ENCODE measurements at places on chromosomes 6 and 20.

- DNase-seq: no peak
Observed at GRCh38 chr6:159114569-159114968, 54.6 kb upstream of the FNDC1 start.

DNA sequence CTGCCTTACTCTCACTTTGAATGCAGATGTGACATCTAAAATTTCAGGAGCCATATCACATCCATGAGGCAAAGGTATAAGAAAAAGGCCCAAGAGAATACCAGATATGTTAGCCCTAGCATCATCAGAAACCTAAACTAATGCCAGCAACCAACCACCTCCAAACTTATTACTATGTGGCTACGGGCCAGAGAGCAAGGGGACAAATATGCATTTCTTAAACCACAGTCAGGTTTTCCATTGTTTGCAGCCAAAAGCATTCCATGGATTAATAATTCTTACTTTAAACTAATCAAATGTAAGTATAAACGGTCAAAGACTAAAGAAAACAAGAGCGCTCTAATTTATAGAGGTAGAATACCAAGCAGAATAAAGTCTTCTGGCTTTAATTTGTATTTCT lies 84.7 kb downstream of the TASP1 start:
- peak; percentile 23 for DNase-seq

DNA sequence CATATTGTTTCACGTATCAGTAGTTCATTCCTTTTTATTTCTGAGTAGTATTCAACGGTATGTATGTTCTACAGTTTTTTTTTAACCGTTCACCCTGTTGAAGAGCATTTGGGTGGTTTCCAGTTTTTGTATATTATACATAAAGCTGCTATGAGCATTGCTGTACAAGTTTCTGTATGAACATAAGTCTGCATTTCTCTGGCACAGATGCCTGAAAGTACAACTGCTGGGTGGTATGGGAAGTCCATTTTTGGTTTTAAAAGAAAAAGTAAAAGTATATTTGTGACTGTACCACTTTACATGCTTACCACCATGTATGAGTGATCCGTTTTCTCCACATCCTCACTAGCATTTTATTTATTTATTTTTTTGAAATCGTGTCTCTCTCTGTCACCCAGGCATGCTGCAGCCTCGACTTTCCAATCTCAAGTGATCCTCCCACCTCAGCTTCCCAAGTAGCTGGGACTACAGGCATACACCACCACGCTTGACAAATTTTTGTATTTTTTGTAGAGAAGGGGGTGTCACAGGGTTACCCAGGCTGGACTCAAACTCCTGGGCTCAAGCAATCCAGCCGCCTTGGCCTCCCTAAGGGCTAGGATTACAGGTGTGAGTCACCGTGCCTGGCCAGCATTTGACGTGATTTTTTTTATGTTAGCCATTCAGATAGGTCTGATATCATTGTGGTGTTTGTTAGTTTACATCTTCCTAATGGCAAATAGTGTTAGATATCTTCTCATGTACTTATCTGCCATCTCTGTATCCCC lies 11.0 kb upstream of the SIM1 start:
- no peak for DNase-seq

GRCh38 chr6:34616227-34616585 lies 60.1 kb upstream of the SPDEF start:
- no peak for DNase-seq

GRCh38 chr20:11850901-11851300 lies 66.8 kb upstream of the BTBD3 start:
- peak; percentile 20 for DNase-seq

- no peak for DNase-seq
Observed at GRCh38 chr6:136772685-136773472, 19.4 kb downstream of the MAP3K5 start.

- no peak for DNase-seq
Observed at GRCh38 chr6:167113935-167114910, 8.7 kb upstream of the CCR6 start.

DNA sequence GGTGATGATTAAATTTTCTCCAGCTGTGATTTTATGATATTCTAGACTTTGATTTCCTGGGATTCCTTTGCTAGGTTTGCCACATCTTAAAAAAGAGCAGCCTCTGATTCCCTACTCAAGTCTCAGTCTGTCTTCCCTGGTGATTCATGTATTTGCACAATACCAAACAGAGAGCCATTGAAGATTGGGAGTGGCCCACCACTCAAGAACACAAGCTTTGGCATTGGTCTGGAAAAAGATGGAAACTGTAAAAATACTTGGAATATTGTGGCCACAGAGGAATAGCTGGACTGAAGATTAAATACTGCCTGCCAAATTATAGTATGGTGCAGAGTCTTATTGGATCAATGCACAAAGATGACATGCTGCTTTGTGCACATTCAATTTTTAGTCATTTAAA lies 32.9 kb downstream of the PTCHD4 start:
- DNase-seq: no peak

DNA sequence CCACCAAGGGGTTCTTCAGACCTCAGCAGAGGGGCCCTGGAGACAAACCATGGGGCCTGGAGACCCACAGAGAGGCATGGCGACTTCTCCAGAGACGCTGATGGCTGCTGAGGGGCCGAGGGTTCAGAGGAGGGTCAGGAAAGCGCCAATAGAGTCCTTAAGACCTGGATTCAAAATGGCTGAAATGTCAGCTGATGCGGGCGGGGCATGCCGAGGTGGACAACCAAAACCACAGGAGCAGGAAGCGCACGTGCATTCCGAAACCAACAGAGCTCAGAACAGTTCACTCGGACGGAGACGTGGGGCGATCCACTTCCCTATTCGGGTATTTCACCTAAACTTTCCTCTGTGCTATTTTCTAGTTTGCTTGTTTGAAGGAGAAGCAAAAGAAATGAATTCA lies 99.9 kb upstream of the RIN2 start:
- DNase-seq: no peak

DNA sequence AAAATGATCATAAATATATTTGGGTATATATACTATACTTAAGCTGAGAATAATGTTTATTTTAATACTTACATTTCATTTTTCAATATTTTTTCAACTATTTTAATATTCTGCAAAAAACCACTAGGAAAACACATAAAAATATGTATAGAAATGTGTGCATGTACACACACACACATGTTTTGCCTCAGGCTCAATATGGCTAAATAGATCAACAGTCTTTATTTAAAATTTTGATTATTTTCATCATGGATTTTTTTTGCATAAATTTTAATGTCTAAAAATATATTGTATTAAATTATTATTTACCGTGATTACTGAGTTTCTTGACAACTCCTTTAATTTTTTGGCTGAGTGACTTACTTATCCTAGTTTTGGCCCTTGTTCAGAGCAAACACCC lies 846.5 kb downstream of the DHX35 start:
- no peak for DNase-seq

- no peak for DNase-seq
Observed at GRCh38 chr6:105034470-105034869, 77.6 kb downstream of the LIN28B start.

DNA sequence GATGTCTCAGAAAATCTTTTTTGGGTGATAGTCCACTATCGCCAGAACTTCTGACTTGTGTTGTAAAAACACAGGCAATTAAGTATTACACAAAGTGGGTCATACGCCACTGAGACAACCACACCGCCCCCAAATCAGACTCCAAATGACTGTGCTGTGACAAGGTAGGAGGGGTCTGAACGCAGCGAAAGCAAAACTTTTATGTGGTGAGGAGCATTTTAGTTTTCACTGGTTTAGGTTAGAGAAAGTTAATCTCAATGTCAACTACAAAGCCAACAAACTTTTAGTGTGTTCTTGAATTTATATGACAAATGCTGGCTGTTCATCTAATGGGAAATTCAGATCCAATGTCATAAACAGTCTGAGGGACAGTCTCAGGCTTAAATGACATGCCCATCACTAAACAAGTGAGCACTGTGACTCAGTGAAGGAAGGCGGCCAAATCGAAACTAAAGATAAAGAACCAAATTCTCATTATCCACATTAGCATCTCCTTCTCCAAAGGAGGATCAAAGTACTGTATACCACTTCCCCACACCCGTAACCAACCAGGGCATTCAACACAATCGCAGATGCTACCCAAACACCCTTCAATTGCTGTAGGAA lies 186.7 kb downstream of the GJA10 start:
- no peak for DNase-seq

DNA sequence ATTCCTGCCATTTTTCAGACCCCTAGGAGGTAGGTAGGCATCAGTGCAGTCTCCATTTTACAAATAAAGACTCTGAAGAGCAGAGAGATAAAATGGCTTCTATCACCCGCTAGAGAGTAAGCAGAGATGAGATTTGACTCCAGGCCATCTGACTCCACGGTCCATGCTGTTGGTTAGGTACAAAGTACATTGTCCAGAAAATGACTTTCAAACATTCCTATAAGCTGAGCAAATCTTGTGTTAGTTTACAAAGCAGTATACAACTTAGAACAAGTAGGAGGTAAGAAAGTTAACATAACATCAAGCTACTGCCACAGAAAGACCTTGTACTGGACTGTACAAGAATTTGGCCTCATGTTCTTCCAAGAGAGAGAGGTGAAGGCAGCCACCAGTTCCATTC lies 14.9 kb downstream of the BTN1A1 start:
- peak; percentile 8 for DNase-seq

DNA sequence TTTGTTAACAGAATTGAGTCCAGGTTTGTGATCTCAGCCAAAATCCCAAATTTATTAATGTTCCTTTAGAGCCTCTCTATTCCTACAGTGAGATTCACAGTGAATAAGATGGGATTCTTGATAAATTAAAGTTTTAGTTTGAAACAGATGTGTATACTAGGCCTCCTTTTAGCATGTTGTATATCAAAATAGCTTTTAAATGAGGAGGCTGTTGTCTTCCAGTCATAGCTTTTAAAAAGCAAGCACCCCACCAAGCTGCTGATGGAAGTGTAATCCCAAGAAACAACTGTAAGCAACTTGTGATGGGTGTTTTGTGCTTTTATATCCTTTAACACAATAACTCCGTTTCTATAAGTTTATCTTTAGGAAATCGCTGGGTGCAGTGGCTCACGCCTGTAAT lies 7.0 kb downstream of the GTF2H5 start:
- DNase-seq: no peak

- no peak for DNase-seq
Observed at GRCh38 chr6:15344831-15345230, 99.0 kb downstream of the JARID2 start.

DNA sequence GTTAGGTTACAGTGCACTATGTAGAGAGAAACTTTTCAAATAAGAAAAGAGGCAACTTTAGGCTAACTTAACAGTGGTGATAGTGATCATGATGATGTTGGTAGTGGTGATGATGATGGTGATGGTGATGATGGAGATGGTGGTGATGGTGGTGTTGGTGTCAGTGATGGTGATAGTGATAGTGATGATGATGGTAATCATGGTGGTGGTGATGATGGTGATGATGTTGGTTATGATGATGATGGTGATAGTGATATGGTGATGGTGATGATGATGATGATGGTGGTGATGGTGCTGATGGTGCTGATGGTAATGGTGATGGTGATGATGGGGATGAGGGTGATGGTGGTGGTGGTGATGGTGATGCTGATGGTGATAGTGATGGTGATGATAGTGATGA lies 107.4 kb downstream of the DLL1 start:
- DNase-seq: no peak

- no peak for DNase-seq
Observed at GRCh38 chr6:8218861-8219260, 116.5 kb upstream of the EEF1E1 start.

DNA sequence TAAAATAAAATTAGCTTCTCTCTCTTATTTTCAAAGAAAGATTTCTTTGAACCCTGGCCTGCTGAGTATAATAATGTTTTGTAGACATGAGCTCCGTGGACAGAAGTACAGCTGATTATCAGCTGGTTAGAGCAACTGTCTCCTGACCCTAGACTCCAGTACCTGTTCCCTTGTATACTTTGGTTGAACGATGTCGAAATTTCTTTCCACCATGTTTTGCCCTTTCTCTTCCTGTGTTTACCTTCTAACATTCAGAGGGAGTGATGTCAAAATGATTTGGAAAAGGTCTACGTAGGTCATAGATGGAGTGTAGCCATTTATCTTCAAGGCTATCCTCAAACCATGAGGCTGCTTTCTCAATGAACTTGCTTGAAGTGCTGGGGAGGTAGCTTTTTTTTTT lies 16.8 kb upstream of the ADTRP start:
- DNase-seq: no peak

- DNase-seq: no peak
Observed at GRCh38 chr20:47508278-47508677, 6.6 kb downstream of the NCOA3 start.

DNA sequence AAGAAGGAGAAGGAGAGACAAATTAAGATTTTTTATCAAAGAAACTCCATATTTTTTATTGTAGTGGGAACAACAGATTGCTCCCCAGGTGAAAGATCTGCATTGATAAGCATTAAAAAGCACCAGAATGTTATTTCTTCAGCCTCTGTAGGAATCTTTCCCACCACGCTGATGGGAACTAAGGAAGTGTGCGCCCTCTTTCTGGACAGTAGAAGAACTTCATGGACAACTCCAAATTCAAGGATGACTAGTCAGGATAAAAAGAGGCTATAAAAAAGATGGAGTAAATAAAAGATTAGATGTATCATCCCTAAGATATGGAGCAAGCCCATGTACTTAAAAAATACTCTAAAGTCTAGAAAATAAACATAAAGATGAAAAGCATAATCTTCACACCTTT lies 45.8 kb upstream of the PAK5 start:
- no peak for DNase-seq

DNA sequence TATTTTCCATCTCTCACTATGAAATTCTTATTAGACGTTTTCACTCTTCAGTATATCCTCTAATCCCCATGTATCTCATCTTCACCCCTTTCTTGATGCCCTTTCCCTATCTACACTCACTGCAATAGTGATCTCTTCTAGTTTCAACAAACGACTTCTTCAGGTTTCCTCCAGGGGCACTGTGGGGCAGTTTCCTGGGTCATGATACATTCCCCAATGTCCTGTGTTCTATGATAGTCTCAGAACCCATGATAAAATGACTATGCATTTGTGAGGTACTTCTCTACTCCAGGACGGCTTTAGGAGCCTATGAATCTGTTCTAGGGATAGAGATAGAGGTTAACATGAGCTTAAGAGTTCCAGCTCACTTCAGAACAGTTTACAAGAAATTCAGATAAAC lies 183.3 kb downstream of the FOXC1 start:
- DNase-seq: no peak

DNA sequence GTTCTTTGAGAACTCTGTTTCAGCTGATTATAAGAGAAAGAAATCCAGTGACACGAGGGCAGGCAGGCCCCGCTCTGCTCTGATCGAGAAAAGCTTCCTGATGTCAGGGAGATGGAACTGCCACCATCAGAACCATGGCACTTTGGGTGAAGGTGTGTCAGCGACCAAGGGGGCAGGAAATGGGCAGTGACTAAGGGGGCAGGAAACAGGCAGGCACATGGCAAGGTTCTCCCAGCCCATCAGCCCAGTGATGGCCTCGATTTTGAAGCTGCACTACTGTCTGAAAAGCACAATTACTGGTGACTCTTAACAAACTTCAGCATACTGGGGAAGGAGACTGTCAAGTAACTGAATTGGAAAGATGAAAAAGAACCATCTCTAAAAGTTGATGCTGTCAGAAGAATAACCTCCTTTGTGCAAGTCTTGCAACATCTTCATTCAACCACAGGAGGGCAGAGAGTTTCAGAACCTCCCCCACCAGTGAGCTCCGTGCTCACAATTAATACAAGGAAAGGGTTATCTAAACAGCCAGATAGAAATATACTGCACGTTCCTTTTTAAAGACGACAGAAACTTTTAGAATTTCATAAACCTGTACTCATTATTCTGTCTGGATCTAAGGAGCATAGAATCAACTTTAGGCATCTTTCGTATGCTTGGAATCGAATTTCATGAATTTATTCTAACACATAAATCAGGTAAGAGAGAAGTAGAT lies 39.1 kb downstream of the TMX4 start:
- peak; percentile 45 for DNase-seq
